Activated CD8-positive, alpha-beta memory T cell treated with anti-CD3 and anti-CD28 coated beads, Interleukin-2, amount 50 U/mL, for 4 hours (primary cell): ENCODE measurements at places on chromosomes 16 and 17.
A peak's percentile ranks its signal among the peaks of the same experiment; 100 is the strongest.

- DNase-seq, result no peak
Measured at GRCh38 chr16:11526655-11527350, 59.9 kb downstream of the LITAF start.

DNA sequence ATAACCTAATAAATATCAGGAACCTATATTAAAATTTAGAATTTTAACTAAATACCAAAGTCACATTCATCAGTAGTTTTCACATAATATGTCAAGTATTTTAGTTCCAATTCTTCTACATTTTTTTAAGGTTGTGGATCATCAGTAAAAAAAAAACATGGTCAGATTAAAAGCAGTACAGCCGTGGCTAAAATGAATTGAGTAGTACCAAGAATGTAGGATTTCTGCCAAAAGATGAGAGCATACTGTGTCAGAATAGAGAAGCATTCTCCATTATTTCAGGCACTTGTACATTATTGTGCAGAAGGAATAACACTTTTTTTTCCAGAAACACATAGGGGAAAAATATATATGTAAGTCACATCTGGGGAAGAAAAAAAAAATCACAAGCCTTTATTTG is 1176.1 kb downstream of the CDH11 start:
- no peak for DNase-seq

DNA sequence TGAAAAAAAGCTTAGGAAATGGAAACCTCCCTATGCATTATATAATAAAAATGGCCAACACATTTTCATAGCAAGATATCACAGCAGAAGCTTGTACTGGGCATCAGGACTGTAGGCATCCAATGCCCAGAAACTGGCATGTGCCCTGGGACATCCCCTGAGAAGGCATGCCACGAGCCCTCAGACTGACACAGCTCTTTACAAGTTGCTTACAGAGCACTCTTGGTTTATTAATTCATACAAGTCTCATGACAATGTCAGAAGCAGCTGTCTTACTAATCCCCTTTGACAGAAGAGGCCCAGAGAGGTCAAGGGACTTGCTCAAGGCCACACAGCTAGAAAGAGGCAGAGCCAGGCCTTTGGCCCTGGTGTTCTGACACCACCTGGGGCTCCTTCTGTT is 5.6 kb upstream of the CCL2 start:
- DNase-seq, result no peak

DNA sequence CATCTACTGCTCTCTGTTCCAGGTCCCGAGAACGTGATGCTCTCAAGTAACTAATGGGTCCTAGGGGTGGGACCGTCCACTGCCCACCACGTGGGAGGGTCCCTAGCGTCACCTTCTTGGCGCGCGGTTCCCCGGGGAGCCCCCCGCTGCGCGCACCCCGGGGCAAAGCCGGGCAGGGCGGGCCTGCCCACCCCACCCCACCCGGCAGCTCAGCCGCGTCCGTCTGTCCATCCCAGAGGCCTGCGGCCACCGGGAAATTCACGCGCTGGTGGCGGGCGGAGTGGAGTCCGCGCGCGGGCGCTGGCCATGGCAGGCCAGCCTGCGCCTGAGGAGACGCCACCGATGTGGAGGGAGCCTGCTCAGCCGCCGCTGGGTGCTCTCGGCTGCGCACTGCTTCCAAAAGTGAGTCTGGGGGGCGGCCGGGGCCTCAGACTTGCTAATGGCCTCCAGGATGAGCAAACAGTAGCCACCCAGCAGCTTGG is 494 bp downstream of the PRSS41 start:
- DNase-seq, result no peak

GRCh38 chr16:30010844-30011713 is at the start of gene DOC2A:
DOC2A (minus strand) TSS chr16:30011027; CDS start chr16:30010222, 805 bp downstream.
- DNase-seq, result no peak

DNA sequence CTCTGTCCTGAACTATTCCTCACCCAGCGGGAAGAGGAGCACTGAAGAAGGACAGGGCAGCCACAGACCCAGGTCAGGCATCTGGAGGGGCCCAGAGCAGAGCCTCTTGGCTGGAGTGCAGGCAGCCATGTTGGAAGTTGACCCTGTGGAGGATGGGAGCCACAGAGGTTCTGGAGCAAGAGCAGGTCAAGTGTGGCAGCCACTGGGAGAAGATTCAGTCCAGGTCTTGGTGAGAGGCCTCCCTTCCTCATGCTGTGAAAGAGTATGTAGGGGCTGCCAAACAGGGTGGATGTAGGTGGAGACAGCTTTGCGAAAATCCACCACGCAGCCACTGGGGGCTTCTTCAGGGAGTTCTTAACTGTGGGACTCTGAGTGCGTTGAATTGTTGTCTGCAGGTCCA is 590 bp upstream of the CD79B start:
- DNase-seq, result no peak

- DNase-seq, result no peak
Measured at GRCh38 chr16:72187551-72187950, 15.6 kb upstream of the PMFBP1 start.

- no peak for DNase-seq
Measured at GRCh38 chr16:89870440-89870839, 3.0 kb upstream of the TCF25 start.

- peak; percentile 92 for DNase-seq
Measured at GRCh38 chr16:3022208-3022683, 1.5 kb downstream of the HCFC1R1 start.
